ENCODE measurements at places on chromosomes 7 and 10. TPM values are rescaled to one million over a fixed set of nuclear protein-coding genes. Genes with fewer than 3 reads are reported as not detected.

DNA sequence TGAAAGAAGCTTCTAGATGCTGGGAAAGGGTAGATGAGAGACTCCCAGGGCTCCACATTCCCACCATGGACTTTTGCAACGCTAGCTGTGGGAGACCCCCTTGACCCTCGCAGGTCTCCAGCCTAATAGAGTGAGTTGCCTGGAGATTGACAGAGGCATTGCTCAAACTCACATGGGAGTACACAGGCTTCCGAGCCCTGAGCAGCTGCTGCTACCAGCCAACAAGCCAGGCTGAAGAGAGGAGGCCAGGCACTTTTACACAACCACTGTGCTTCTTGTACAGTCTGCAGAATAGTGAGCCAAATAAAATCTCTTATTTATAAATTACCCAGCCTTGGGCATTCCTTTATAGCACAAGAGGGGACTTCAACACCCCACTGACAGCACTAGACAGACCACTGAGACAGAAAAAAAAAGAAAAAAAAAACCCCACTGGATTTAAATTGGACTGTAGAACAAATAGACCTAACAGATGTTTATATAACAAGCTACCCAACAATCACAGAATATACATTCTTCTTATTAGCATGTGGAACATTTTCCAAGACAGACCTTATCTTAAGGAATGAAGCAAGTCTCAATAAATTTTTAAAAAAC, 146.2 kb downstream of the ZFAND4 start:
- H3K27me3 ChIP-seq: no peaks in the 10 kb centered on the region
- H3K27ac ChIP-seq: no peak overlapping the region
- no peak for DNase-seq
- peaks cover 8% of the 10 kb centered on the region for H3K36me3 ChIP-seq

GRCh38 chr7:135645296-135645904, 16.9 kb upstream of the STMP1 start:
- peaks cover 1% of the 10 kb centered on the region for H3K4me1 ChIP-seq
- peaks cover 47% of the 10 kb centered on the region for H3K36me3 ChIP-seq
- no peak overlapping the region for H3K27ac ChIP-seq
- H3K27me3 ChIP-seq: no peaks in the 10 kb centered on the region

GRCh38 chr10:108051218-108051617, 886.7 kb upstream of the SORCS1 start:
- no peak for DNase-seq
- no peaks in the 10 kb centered on the region for H3K27me3 ChIP-seq
- no peaks in the 10 kb centered on the region for H3K4me1 ChIP-seq
- no peak overlapping the region for H3K27ac ChIP-seq

DNA sequence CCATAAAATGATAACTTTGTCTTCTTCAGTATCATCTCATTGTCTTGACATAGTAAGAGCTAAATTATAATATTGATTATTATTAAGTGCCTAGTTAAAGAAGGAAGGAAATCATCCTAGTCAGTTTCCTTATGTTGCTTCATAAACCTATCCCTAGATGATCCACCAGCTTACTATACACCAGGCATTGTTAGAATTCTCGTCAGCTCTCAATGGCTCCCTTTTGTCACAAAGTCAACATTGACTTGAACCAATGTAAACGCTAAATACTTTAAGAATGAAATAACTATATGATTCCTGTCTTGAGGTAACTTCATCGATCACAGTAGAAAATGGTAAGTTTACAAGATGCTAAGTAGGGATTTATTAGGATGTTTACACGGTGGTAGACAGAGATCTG, 1162.9 kb downstream of the CNTNAP2 start:
- no peaks in the 10 kb centered on the region for H3K36me3 ChIP-seq
- H3K27me3 ChIP-seq: no peaks in the 10 kb centered on the region
- no peak overlapping the region for H3K4me3 ChIP-seq
- DNase-seq: no peak
- no peaks in the 10 kb centered on the region for H3K4me1 ChIP-seq

GRCh38 chr10:132187430-132188138, 836 bp downstream of the DPYSL4 start:
- peaks cover 43% of the 10 kb centered on the region for H3K27me3 ChIP-seq
- H3K36me3 ChIP-seq: peaks cover 2% of the 10 kb centered on the region
- H3K27ac ChIP-seq: no peak overlapping the region
- H3K4me1 ChIP-seq: peaks cover 2% of the 10 kb centered on the region

DNA sequence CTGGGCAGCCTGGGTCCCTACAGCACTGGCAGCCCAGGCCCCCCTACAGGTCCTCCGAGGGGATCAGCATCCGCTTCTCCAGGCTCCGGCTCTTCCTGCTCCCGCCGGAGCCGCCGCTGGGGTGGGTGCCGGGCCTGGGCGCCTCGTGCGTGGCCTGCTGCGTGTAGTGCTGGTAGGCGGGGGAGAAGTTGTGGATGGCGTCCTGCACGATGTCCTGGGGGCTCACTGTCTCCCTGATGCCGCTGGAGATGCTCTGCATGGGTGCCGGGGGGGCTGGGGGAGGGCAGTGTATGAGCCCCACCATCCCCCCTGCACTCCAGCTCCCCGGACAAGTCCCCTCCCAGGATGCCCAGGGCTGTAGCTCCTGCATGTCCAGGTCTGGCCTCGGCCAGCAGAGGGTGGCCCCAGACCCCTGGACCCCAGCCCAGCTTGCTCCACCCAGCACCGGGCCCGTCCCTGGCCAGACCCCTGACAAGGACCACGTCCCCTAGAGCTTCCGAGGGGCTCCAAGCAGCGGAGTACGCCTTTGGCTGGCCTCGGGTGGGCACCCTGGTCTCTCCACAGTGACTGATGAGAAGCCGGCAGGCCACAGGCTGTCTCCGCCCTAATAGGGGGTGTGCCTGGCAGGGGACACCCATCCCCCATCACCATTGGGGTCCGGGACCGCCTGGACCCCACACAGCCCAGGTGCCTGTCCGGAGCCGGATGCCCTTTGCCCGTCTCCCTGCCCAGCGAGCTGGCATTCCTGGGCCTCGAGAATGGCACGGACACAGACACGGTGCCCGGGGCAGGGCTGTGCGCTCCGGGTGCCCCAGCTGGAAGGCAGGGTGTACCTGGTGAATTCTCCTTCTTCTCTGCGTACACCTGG, 8.9 kb downstream of the TMEM184A start:
- H3K27me3 ChIP-seq: no peaks in the 10 kb centered on the region
- no peak overlapping the region for H3K4me3 ChIP-seq
- no peak for DNase-seq

DNA sequence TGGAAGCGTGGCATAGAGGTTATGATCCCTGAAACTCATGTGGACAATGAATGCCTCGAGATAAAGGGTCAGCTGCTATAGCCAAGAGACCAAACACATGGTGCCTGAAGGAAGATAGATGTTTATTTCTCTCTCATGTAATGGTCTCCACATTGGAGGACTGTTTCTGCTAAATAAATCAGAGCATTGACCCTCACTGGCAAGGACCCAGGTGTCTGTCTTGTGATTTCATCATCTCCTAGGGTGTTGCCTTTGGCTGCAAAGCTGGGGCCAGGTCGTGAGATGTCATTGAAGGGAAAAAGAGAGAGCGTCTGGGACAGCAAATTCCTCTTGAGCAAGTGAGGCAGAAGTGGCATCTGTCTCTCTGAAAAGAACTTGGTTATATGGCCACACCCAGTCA, 64.6 kb downstream of the JCAD start:
- H3K4me1 ChIP-seq: no peaks in the 10 kb centered on the region
- H3K27me3 ChIP-seq: peaks cover 35% of the 10 kb centered on the region
- no peak overlapping the region for H3K27ac ChIP-seq
- DNase-seq: no peak

GRCh38 chr10:131183546-131184045, 127.9 kb downstream of the TCERG1L start:
- no peak overlapping the region for H3K27ac ChIP-seq
- no peaks in the 10 kb centered on the region for H3K36me3 ChIP-seq
- no peaks in the 10 kb centered on the region for H3K4me1 ChIP-seq
- DNase-seq: no peak

- H3K36me3 ChIP-seq: no peaks in the 10 kb centered on the region
- no peak overlapping the region for H3K4me3 ChIP-seq
- no peaks in the 10 kb centered on the region for H3K27me3 ChIP-seq
- H3K27ac ChIP-seq: no peak overlapping the region
- no peaks in the 10 kb centered on the region for H3K4me1 ChIP-seq
Measured at GRCh38 chr10:10235003-10235402, 782.7 kb upstream of the CELF2 start.

DNA sequence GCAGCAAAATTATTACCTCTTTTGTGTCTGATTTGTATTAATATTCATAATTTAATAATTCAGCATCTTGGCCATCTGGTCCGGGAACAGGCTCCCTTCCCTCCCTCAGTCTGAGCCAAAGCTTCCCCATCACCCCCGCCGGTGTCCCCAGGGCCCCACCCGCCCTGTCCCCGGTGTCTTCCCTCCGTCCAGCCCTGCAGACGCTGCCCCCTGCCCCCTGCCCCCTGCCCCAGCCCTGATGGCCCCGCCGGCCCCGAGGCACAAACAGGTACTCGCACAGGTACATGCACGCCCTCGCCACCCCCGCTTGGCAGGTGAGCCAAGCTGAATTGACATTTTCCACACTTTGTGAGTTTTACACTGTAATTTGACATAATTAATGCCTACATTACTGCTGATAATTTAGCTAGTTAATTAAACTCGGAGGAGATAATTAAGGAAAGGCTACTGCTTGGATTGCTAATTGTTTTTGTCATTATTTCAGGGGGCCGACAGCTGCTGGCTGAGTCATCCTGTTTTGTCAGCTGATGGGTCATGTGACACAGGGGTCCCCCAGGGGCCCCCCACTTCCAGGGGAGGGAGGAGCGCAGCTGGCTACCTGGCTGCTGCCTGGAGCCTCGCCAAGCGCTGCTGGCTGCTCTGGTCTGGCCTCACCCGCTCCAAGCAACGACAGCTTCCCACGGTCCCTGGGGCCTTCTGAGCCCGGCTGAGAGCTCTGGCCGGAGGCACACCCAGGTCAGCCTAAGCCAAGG, 36.6 kb downstream of the MICALL2 start:
- H3K27ac ChIP-seq: no peak overlapping the region
- H3K27me3 ChIP-seq: peaks cover 17% of the 10 kb centered on the region
- no peak for DNase-seq

DNA sequence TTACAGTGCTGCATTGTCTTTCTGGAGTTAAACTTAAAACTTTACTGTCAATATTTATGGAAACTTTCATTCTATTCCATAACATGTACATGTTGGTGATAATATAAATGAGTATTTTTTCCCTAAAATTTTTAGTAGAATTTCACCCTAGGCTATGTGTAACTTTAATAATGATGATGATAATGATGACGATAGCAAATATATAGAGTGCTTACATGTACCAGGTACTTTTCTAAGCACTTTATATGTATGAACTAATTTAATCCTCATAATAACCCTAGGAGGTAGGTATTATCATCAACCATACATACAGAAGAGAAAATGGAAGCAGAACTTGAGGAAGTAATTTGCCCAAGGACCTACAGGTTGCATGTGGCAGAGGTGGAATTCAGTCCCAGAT, 85.6 kb downstream of the LRRTM3 start:
- no peak overlapping the region for H3K4me3 ChIP-seq
- H3K27ac ChIP-seq: no peak overlapping the region
- H3K4me1 ChIP-seq: no peaks in the 10 kb centered on the region
- H3K36me3 ChIP-seq: no peaks in the 10 kb centered on the region

- H3K4me3 ChIP-seq: peak within 1 kb of the TSS; percentile 65
- DNase-seq: no peak
- peaks cover 4% of the 10 kb centered on the region for H3K4me1 ChIP-seq
Measured at GRCh38 chr7:98869597-98870120, at the start of gene TMEM130. Gene TMEM130 (minus strand): TSS chr7:98870014. CDS start chr7:98869861, 153 bp downstream.

GRCh38 chr7:2586326-2587020, 27.7 kb downstream of the IQCE start:
- DNase-seq: no peak
- no peaks in the 10 kb centered on the region for H3K27me3 ChIP-seq
- H3K36me3 ChIP-seq: peaks cover 4% of the 10 kb centered on the region
- no peaks in the 10 kb centered on the region for H3K4me1 ChIP-seq
- no peak overlapping the region for H3K4me3 ChIP-seq
- peak overlapping the region; percentile 30 for H3K27ac ChIP-seq

DNA sequence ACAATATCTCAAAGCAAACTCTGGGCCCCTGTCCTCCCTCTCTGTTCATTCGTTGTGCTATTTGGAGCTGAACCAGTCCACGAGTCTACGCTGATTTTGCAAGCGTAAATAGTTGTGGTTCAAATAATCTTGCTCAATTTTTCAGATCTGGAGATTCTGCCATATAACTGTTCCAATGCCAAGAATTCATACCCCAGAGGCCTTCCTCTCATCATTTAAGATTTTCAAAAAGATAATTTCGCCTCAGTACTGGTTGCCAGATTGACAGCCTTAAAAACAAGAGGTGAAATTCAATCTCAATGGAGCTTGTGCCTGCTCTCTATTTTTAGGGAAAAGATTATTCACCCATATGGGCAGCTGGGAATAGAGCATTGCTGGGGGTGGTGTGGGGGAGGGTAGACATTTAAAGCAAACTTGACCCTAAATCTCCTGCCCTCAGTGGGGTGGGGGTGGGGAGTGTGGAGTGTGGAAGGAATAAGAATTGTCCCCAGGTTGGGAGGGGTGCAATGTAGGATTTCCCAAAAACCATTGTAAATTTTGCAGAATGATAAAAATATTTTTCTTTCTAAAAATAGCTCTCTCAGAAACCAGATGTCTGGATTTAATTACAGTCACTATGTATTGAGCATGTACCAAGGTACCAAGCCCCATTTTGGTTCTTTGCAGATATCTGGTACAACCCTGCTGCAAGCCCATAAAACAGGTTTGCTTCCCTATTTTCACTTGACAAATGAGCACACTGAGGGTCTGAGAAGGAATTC, 104.7 kb upstream of the EEPD1 start:
- H3K27ac ChIP-seq: no peak overlapping the region
- peaks cover 6% of the 10 kb centered on the region for H3K27me3 ChIP-seq
- no peaks in the 10 kb centered on the region for H3K4me1 ChIP-seq
- DNase-seq: no peak
- no peaks in the 10 kb centered on the region for H3K36me3 ChIP-seq
- H3K4me3 ChIP-seq: no peak overlapping the region

DNA sequence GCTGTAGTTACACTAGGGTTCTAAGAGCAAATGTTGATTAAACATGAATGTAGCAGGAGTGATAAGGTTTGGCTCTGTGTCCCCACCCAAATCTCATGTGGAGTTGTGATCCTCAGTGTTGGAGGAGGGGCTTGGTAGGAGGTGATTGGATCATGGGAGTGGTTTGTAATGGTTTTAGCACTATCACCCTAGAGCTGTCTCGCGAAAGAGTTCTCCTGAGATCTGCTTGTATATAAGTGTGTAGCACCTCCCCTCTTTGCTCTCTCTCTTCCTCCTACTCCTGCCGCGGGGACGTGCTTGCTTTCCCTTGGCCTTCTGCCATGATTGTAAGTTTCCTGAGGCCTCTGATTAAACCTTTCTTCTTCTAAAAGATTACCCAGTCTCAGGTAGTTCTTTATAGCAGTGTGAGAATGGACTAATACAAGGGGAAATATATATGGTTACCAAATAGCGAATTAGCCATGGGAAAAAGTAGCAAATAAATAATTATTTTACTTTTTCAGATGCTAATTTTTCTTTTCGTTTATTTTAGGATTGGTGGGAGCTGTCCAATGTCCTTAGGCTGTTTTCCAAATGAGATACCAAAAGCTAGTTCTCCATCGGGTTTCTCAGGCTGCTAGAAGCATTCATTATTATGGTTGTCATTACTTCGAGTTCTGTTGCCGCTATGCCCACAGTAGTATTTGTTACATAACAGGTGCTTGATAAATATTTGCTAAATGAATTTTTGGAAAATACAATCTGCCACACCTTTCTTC, 58.7 kb downstream of the PTEN start:
- H3K36me3 ChIP-seq: peaks cover 77% of the 10 kb centered on the region
- DNase-seq: no peak
- peaks cover 54% of the 10 kb centered on the region for H3K4me1 ChIP-seq
- H3K27ac ChIP-seq: no peak overlapping the region
- H3K27me3 ChIP-seq: no peaks in the 10 kb centered on the region

Gene KCP
- not detected for total RNA-seq

Gene BMPER
- total RNA-seq: not detected
